Urothelium cell line (cell line): ENCODE measurements at places on chromosomes 16 and 17.

DNA sequence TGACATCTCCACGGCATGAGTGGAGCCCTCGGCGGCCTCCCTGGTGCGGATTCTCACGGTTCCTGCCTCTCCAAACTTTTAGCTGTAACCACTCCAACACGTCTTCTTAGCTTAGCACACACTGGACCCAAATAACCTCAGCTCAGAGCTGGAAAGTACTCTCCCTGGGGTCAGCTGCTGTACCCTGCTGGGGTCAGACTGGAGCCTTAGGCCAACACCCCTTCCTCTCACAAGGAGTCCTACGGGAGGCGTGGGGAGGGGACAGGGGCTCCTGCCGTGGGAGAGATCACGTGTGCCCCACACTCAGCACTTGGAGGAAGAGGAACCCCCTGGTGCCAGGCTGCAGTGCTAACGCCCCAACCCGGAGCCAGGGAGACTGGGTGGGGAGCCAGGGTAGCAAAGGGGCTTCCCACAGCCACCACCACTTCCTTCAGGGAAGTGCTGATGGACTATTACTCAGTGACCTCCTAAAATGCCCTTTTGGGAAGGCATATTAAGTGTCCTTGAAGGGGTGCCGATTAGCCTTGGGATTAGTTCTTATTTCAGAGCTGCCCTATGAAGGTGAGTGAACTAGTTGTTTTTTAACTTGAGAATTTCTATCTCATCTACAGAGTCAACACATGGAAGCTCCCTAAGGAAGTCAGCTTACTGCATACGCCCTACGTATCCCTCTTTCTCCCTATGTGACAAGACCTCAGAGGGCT, 124.0 kb downstream of the HIC1 start:
- DNase-seq = no peak

DNA sequence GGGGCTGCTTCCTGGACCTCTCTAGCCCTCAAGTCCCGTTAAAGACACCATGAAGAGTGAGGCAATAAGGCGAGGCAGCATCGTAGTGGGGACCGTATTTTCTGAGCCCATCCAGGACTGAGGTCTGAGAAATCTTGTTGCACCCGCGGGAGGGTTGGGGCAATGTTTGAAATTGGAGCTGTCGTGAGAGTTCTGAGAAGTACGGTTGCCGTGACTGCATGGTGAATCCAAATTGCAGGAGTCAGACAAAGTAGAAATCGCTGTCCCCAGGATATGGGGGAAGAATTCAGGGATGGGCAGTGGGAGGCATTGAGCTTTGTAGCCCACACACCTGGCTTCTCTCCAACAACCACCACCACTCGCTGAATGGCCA, 42.0 kb upstream of the RPL38 start:
- no peak for DNase-seq

DNA sequence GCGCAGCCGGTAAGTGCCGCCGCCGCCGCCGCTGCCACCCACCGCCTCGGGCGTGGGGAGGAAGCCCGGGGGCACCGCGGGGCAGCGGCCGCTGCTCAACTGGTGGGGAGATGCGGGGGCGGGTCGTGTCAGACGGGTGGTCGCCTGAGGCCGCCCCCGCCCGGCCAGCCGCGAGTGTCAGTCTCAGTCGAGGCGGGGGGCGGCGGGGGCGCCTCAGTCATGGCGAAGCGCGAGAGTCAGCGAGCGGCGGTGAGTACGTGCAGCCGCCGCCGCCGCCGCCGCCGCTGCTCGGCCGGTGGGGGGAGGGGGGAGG, 76.2 kb downstream of the CHD9 start:
- DNase-seq = no peak

- DNase-seq = no peak
These were observed 20.5 kb downstream of the DEXI start for GRCh38 chr16:10921536-10922327.

GRCh38 chr17:42898147-42898811, 2.3 kb upstream of the G6PC1 start:
- no peak for DNase-seq

DNA sequence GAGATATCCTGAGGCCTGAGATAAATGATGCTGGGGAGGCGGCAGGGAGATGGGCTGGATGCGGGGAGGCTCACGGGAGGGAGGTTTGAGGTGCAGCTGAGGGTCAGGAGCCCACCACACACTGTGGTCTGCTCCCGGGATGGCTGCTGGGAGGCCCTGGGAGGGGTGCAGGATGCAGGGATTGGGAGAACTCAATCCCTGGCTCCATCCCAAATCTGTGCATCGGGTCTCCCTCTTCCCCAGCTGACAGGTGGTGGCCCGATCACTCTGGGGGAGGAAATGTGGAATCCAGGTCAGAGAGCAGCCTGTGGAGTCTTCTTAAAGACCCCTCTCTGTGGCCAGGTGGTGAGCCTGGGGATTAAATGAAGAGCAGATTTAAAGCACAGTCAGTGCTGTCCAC, 12.0 kb downstream of the PHB1 start:
- no peak for DNase-seq

GRCh38 chr17:8087075-8087951, at the start of gene ALOX12B:
Gene ALOX12B (minus strand): TSS chr17:8087716. CDS start chr17:8087442, 274 bp downstream.
- no peak for DNase-seq
